ENCODE measurements at places on chromosomes 12 and 14.

DNA sequence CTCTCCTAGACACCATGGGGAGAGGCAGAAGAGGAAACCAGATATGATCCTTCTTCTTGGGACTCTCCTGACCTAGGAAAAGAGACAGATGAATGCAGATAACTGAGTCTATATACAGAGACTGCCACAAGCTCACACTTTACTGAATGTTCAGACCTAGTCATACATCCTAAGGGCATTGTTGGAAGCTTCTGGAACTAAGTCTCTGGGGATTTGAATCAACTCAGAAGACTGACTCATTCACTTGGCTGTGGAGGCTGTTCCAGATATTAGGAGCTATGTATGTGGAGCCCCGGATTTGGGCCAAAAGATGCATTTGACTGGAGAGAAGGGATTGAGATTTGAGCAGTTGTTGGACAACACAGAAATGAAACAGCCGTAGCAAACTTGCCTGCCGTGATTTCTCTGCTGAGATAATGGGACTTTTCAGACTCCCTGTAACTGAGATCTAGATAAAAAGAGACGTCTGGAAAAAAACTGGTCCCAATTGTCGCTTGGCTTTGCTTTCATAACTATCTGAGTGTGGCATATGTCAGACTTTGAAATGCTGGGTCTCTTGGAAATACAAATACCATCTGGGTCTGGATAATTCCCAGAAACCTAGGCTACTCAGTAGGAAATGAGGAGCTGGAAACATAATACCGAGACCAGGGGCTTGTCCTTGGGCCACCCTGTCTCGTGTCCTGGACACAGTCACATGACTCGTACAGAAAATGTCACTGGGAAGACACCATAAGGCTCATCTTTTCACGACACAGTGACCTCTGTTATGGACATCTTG is 396.8 kb downstream of the NUAK1 start:
- DNase-seq = no peak

- no peak for DNase-seq
Measured at GRCh38 chr14:76957224-76957891, 71.2 kb downstream of the IRF2BPL start.

DNA sequence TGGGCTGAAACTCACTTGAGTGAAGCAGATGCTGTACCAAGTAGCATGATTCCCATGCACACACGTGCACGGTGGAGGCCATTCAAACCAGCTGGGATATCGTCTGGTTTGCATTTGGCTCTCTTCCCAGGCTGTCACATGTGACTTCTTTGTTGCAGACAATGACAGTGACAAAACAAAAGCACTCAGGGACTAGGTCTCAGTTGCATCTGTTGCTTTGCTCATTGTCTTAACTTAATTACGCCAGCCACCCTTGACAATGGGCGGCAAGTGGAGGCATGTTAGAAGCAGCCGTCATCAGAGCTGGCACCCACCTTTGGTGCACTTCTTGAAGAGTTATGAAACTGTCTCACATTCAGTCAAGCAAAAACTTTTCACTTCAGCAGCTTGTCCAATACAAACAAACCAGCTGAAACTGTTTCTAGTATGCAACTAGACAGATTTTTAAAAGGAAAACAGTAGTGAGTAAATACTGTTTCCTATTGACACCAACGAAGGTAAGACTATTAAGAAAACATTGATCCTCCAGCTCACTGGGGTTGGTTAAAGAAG is 74.3 kb downstream of the IGF1 start:
- DNase-seq = no peak

DNA sequence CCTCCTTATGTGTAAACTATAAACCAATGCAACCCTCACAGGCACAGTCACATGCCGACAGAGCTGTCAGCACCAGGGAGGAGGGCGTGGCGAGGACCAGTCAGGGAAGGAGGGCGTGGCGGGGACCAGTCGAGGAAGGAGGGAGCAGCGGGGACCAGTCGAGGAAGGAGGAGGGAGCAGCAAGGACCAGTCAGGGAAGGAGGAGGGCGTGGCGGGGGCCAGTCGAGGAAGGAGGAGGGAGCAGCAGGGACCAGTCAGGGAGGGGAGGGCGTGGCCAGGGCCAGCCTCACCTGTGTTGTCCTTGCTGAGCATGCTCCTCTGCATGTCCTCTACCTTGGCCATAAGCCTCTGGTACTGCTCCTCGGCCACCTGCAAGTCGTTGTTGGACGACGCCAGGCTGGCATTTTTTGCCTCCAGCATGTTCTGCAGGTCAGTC is 24.2 kb downstream of the GOLGA3 start:
- no peak for DNase-seq

DNA sequence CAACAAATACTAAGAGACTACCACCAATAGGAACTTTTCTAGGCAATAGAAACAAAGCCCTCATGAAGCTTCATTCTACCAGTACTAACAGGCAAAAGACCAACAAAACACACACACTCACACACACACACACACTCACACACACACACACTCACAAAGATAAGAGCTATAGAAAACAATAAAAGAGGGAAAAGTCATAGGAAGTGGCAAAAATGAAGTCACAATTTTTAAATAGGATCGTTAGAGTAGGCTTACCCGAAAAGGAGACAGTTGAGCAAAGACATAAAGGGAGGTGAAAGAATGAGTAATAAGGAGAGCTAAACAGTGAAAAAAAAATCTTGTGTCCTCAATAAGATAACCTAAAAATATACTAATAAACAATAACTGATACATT is 66.5 kb downstream of the C2CD5 start:
- DNase-seq = no peak

- DNase-seq = no peak
Measured at GRCh38 chr12:53217931-53218307, 10.9 kb upstream of the ITGB7 start.

GRCh38 chr12:104181313-104181712 is 34.3 kb upstream of the TXNRD1 start:
- DNase-seq = no peak

DNA sequence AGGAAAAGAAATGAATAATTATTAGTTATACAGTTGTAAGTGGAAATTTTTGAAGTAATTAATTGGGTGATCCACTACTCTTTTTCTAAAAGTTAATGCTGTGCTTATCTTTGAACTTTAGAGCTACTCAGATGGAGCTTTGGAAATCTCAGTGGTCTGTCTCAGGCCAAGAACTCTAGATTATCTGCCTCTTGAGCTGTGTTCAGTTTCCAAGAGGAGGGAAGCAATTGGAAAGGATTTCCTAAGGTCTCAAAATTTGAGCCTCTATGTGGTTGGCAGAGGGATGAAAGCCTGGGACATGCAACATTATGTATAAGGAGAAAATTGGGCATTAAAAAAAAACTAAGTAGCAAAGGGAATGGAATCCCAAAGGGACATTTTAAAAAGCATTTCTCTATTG is 334.0 kb upstream of the PRICKLE1 start:
- DNase-seq = no peak

DNA sequence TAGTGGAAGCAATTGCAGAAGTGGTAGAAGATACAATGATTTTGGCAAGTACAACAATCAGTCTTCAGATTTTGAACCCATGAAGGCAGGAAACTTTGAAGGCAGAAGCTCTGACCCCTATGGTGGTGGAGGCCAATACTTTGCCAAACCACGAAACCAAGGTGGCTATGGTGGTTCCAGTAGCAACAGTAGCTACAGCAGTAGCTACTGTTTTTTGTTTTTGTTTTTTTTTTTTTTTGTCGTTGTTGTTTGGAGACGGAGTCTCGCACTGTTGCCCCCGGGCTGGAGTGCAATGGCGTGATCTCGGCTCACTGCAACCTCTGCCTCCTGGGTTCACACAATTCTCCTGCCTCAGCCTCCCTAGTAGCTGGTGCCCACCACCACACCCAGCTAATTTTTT is 47.4 kb downstream of the IFNG-AS1 start:
- DNase-seq = no peak

DNA sequence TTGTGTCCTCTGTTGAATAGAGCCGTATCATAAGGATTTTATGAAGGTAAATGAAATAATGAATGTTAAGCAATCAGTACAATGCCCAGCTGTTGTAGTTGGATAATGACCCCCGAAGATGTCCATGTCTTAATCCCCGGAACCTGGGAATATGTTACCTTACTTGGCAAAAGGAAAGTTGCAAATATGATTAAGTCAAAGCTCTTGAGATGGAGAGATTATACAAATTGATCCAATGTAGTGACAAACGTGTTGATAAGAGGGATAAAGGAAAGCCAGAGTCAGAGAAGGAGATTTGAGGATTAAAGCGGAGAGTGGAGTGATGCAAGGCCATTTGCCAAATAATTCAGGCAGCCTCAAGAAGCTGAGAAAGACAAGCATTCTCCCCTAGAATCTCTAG is 19.2 kb upstream of the MGAT4C start:
- no peak for DNase-seq

DNA sequence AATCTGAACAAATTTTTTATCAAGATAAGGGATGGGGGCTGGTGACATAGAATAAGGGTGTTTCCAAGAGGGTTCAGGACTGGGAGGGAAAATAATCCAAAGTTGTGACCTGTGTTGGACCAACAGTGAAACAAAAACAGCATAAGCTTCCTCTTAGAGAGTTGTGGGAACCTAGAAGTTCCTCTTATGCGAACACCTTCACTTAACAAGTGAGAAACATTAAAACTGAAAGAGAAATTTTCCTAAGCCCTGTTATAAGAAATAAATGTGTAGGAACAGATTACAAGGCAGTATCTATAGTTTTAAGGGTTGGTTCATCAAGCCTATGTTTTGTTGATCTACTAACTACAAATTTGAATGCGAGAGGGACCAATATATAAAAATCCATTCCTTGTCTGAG is 58.4 kb downstream of the LLPH start:
- DNase-seq = no peak

GRCh38 chr12:99009654-99010296 is 364.7 kb downstream of the APAF1 start:
- DNase-seq = no peak

DNA sequence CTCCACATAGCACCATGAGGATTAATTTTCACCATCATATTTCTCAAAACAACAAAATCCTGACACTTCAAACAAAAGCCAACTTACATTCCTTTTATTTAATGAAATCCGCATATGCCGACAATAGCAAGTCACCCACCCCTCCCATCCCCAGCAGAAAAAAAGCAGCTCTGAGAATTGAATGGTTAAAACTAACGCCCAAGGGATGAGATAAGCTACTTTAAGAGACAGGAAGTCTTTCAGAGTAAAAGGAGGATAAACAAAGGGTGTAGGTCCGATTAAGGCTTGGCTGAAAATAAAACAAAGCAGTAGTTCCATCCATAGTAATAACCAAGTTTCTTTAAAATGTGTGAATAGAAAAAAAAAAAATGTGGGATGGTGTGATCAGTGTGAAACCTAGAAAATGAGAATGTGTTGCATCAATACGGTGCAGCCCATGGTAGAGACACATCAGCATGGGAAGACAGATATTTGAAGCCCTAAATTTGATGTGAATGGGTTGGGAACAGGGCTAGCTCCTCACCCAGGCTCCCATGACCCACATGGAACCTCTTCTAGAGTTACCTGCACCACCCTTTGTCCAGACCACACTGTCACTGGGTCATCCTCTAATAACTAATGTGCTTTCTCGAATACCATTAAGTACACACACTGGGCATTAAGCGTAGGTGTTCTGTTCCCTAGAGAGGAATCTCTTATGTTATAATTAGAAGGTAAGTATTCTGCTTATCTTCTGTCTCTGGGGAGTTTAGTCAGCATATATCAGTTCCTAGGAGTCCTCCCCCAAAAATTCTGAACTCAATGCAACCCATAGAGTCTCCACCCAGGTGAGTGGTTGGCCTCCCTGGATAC is 31.7 kb downstream of the RTRAF start:
- no peak for DNase-seq

DNA sequence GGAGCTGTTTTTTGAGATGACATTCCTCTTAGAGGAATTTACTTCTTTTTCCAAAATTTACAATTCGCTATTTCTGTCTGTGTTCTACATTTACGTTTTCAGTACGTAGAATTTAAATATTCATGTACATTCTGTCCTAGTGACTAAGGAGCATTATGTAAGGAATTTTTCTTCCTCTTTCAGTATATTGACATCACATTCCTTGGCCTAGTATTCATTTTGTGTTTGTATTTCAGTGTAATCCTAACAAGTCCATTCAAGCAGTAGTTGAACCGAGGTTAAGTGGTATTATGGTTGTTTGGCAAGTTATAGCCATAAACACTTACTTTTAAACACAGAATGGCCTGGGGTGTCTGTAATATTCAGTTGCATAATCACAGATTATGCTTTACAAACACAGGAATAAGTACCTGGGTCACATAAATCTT is 465.2 kb downstream of the PCNX1 start:
- DNase-seq = no peak

DNA sequence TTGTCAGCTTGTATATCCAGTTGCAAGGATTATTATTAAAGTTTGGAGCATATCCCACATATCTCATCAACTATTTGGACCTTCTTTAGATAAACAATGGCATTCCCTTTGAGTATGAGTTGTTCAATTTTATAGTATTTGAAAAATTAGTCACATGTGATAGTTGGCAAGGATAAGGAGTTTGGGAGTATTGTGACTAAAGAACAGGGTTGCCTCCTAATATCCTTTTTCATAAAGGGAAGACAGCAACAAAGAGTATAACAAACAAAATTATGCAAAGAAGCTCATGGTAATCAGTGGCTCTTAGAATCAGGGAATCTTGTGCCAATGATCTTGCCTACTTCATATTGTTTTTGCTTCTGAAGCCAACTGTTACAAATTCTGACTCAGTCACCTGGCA is 31.2 kb upstream of the KCNH5 start:
- no peak for DNase-seq

DNA sequence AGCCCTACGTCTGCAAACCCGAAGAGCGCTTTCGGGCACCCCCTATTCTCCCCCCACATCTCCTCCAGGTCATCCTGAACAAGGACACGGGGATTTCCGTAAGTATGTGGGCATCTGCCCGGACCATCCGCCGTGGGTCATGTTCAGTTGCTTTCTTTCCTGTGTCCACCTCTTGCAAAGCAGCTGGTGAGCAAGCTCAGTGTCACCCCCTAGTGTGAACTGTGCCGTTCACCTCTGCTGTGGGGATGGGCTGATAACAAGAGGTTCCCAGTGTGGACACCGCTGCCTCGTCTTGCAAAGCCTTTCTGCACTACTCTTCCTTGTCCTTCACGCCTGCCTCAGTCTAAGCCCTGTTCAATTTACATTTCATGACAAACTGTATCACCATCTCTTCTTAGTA is 8.6 kb downstream of the PRKAB1 start:
- no peak for DNase-seq

DNA sequence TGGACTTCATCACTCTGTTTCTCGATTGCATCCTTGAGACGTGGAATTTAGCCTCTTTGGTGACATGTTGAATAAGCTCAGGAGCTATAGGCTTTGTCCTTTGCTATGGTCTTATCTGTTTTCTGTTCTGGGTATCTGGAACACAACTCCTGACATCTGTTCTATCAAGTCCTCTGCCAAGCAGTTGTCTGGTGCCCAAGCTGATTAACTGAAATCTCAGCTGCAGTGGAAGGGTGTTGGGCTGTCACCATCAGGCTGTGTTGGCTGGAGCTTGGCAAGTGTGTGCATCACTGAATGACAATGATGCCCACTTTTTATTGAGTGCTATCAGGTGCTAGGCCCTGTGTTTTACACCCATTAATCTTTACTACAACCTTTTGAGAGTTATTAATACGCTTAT is 77.8 kb downstream of the SMOC1 start:
- DNase-seq = no peak

GRCh38 chr12:113845900-113846674 is 120.0 kb downstream of the RBM19 start:
- DNase-seq = no peak

Measured in activated T-cell treated with anti-CD3 and anti-CD28 coated beads, Interleukin-2, amount 50 U/mL, for 1 hour (primary cell).